ENCODE measurements at places on chromosomes 3 and 15.

DNA sequence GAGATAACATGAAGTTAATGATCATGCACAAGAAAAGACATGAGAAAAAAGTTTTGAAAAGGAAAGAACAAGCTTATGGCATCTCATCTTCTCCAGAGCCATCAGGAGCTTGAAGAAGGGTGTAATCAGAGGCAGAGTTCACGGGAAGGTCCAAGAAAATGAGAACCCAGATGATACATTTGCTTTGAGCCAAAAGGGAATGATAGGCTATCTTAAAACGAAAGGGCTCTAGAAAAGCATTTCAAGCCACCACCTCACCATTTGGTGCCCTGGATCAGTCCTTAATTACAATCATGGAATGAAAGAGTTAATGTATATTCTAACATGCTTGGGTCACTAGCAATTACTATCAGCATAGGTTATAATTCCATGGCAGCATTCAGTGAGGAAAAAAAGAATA lies 781.8 kb downstream of the ROBO1 start:
- DNase-seq = no peak

- no peak for DNase-seq
Observed at GRCh38 chr3:49500205-49500731, 30.2 kb downstream of the DAG1 start.

GRCh38 chr3:15983232-15983631 lies 185.5 kb upstream of the ANKRD28 start:
- no peak for DNase-seq

DNA sequence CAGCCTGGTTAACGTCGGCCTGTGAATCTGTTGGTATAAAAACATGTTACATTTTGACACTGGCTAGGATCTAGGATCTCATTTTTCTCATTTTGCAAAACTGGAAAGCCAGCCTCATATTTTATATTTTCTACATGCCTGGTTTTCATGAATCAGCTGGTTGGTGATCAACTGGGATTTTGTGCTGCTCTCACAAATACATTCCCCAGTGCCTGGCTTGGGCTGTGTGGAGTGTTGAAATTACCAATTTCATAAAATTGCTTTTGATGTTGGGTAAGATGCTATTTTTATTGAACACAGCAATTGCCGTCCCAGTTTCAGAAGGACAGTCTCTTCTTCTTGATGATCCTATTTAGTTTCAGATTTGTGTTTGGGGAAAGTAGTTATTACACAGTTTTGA lies 604.3 kb downstream of the TAFA4 start:
- no peak for DNase-seq

GRCh38 chr3:128689060-128689459 lies 36.9 kb upstream of the RAB7A start:
- DNase-seq = no peak

DNA sequence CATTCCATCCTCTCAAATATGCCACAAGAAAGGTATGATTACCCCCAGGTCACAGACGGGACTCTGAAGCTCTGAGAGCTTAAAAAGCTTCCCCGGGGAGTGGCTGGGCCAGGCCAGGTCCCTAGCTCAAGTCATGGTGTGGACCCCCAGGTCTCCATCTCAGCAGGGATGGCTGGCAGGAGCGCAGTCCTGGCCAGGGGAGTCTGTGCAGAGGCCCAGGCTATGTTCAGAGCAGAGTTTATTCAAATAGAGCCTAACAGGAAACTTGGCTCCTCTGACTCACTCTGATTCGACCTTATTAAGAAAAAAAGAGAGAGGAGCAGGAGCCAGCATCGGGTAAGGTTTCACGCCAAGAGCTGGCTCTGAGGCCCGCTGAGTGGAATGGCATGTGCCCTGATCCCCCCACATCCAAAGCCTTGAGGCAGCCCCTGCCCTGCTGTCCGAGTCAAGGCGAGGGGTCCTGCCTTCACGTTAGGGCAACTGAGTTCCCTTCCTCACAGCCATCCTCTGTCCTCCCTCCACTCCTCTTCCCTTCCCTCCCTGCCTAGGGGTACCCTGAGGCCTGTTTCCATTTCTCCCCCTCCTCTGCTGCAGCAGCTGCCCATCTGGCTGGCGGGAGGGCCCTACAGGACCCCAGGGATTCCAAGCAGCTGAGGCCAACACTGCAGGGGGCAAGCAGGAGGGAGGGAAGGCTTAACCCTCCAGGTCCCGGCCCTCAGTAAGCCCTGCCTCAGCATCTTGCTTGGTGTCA lies 1.9 kb upstream of the LOXL1 start:
- no peak for DNase-seq

- DNase-seq = no peak
Observed at GRCh38 chr15:41921639-41922038, 27.8 kb upstream of the SPTBN5 start.

DNA sequence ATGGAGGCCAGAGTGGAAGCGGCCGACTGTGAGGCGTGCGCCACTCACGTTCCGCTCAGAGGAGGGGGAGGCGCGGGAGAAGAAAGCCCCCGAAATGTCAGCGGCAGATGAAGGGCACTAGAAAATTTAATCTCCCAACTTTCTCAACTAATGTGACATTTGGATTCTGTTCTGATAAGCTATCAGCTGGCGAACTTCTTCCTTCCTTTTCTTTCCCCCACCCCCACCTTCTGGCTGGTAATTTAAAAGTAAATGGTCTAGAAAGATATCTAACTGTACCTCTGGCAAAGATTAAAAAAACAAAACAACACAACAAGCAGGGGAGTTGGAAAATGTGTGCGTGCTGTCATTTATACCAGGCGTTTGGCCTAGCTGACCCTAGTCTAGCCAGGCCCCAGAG lies 26.4 kb upstream of the TMEM115 start:
- no peak for DNase-seq

DNA sequence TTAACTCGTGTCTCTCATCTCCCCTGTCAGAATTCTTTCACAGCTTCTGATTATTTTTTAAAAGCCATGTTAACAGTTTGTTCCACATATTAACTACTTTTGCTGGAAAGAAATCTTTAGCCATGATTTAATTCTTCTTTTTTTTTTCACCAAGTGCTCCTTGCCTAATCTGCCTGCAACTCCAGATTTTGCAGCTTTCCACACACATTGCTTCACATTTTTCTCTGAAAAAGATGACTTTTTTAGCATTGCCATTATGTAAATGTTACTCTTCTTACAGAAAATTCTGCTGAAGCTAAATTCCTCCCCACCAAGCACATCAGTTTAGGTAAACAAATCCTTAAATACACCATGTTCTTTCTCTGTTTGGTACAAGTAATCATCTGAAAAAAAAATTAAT lies 23.4 kb upstream of the PPARG start:
- no peak for DNase-seq

GRCh38 chr3:55647670-55648069 lies 160.6 kb upstream of the WNT5A start:
- DNase-seq = no peak

DNA sequence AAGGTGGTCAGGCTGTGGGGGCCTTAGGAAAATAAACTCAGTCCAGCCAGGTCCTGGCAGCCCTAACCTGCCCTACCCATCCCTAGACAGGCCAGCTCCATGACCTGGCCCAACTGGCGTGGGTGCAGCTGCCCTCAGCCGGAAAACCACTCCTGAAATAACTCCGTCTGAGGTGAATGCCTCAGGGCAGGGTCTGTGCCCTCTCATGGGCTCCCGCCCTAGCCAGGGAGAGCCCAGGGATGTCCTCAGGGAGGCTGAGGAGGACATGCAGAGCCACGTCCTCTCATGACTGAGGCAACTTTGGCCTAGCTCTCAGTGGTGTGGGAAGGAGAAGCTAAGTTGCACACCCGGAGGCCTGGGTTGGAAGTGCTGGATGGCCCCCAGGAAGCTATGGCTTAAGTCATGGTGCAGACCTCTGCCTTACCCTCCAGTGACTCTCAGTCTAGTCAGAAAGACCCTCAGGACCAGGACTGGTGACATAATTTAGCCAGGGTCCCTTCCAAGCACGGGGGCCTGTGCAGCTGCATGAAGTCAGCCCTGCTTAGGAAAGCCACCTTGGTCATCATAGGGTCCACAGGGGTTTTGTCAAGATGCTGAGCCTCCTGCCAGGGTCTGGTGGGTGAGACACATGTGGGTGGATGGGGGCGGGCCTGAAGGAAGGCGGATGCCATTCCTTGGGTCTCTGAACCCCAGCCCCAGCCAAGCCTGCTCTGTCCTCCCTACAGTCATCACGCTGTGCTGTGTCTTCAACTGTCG lies 7.4 kb downstream of the TMIE start:
- no peak for DNase-seq

- no peak for DNase-seq
Observed at GRCh38 chr15:96416934-96417759, 86.6 kb downstream of the NR2F2 start.

DNA sequence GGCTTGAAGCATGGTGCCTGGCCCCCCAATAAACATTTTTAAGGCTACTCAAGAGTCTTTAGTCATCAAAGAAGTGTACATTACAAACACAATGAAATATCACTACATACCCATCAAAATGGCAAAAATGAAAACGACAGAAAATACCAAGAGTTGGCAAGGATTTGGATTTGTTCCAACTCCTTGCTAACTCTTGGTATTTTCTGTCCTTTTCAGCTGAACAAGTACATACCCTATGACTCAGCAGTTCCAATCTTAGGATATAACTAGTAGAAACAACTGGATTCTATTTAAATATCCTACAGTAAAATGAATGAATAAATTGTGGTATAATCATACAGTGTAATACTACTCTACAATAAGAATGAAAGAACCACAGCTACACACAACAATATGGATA lies 25.1 kb upstream of the GABPB1 start:
- no peak for DNase-seq

GRCh38 chr3:133469140-133469731 lies 69.4 kb downstream of the BFSP2 start:
- no peak for DNase-seq

GRCh38 chr15:45660231-45660979 lies 25.6 kb downstream of the SQOR start:
- DNase-seq = no peak

GRCh38 chr3:14253022-14253706 lies 74.5 kb downstream of the LSM3 start:
- no peak for DNase-seq

DNA sequence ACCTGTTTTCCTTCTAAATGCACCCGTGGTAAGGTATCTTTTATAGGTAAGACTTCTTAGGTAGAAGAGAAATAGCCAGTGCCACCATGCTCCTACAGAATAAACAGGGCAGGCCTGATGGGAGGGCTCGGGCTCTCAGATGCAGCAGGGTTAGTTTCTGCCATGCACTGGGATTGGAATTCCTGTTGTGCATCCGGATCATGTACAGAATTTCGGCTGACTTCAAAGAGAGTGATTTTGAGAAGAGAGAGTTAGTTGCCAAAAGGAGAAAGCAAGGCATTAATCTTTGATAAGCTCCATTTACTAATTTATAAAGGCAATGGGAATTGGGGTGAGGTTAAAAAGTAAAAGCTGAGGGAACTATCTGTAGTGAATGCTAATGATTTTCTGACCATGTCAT lies 211.2 kb downstream of the WDR72 start:
- DNase-seq = no peak

DNA sequence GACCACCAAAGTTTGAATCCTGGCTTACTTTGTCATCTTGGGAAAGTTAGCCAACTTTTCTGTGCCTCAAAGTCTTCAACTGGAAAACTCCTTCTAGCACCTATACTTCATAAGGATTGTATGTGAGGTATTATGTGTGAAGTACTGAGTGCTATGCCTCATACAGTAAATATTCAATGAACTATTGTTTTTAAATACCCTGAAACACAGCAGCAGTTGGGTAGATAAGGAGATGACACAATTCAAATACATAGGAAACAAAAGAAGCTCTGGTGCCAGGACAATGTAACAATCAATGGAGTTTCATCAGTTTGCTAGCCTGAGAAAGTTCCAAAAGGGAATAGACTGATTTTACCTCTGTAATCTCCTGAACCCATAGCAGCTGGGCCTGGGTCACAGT lies 43.3 kb downstream of the TUBGCP4 start:
- DNase-seq = no peak

- no peak for DNase-seq
Observed at GRCh38 chr3:102002056-102002455, 152.7 kb downstream of the NFKBIZ start.

DNA sequence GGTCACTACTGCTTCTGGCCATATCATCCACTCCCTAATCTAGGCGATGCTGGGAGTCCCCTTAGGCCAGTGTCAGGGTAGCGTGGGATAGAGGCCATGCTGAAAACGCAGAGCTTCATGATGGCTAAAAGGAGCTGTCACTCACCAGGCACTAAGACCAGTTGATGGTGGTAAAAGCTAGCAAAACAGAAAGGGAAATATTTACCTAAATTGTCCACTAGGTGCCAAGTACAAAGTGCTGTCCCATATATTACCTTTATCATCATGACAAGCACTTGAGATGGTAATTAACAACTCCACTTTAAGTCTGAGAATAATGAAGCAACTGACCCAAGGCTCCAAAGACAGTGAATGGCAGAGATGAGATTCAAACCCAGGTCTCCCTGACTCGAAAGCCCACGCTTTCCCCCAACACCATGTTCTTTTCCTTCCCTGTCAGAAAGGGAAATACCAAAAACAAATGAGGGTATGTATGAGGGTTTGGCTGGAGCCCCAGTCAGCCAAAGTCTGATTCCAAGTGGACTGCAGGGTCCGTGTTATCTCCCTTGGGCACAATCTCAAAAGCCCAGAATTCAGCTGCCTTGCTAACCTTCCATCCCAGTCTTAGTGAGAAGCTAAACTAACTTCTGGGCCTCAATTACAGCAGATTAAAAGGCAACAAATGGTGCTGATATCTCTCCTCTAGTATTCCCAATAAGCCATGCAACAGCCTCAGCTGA lies 84.7 kb downstream of the RBPMS2 start:
- no peak for DNase-seq

DNA sequence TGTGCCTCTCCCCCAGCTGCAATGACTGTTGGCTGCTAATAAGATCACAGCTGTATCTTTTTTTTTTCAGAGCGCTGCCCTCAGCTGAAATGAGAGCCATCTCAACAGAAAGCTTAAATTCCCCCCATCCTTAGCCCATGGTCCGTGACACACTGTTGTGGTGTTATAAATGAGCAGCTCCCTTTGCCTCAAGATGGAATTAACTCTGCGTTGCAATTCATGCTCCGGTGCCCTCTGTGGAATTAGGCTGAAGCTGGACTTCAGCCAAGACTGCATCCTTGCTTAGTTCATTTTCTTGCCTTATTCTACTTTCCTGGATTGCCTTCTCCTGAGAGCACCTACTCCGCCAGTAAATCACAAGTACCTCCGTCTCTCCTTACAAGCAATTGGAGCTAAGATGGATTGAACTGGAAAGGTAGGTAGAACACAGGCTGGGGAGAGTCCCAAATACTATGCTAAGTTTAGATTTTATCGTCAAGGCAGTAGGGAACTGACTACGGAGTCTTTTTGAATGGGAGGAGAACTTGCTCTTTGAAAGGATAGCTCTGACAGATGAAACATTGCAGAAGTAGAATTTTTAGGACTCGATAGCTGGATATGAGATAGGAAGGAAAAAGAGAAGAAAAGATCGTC lies 39.0 kb upstream of the THRB start:
- no peak for DNase-seq

DNA sequence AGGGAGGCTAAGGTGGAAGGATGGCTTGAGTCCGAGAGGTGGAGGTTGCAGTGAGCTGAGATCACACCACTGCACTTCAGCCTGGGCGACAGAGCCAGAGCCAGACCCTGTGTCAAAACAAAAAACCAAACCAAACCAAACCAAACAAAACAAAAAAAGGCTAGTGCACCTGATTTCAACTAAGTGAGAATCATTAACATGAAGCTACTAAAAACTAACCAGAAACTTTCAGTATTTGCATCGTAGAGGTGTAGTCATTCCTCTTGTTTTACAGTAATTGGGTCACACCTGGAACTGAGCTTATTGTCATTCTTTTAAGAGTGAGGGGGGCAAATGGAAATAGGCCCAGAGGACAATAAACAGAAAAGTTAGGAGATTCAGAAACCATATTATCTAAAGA lies 58.5 kb downstream of the ST6GAL1 start:
- peak; percentile 58 for DNase-seq
